Bronchial epithelial cell (primary cell): ENCODE measurements at places on chromosomes 12 and 14.

- DNase-seq: no peak
Observed at GRCh38 chr12:118337194-118337838, 35.4 kb downstream of the TAOK3 start.

DNA sequence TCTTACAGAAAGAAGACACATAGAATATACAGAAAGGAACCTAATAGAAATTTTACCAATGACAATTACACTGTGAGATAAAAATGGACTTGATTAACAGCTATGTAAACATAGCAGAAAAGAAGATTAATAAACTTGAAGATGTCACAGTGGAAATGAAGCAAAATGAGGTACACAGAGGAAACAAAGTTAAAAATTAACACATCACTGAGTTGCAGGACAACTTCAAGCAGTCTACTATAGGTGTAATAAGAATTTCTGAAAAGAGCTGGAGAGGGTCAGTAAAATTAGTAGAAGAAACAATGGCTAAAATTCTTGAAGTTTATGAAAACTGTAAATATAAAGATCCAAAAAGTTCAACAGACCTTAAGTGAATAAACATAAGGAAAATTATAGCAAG lies 738.7 kb downstream of the C12orf50 start:
- DNase-seq: no peak

GRCh38 chr12:57254506-57255280 lies 3.7 kb upstream of the STAC3 start:
- no peak for DNase-seq

- DNase-seq: no peak
Observed at GRCh38 chr12:76755829-76756379, 8.0 kb upstream of the ZDHHC17 start.

DNA sequence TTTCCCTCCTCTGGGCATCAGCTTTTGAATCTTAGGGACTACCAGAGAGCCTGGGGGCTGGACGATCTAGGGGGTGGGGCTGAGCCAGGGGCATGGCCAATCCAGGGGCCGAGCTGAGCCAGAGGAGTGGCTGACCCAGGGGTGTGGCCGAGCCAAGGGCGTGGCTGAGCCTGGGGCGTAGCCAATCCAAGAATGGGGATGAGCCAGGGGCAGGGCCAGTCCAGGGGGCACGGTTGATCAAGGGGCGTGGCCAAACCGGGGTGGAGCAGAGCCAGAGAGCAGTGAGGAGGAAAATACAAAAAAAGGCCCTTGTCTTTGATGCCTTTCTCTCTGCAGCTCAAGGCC lies 219.3 kb upstream of the NOS1 start:
- DNase-seq: no peak

DNA sequence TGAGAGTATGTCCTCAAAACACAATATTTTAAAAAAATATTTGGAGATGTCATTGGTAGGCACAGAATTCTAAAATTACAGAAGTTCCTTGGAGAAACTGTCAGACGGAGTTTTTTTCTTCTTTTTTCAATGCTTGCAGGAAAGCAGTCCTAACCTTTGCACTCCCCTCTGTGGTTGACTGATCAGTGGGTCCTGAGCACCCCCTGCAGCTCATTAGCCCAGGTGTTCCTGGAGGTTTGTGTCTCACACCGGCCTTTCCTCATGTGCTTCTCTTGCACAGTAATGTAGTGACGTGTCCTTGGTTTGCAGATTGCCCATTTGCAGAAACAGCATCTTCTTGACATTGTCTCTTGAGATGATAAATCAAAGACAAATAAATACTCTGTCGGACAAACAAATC lies 513.0 kb downstream of the TMEM121 start:
- DNase-seq: no peak

DNA sequence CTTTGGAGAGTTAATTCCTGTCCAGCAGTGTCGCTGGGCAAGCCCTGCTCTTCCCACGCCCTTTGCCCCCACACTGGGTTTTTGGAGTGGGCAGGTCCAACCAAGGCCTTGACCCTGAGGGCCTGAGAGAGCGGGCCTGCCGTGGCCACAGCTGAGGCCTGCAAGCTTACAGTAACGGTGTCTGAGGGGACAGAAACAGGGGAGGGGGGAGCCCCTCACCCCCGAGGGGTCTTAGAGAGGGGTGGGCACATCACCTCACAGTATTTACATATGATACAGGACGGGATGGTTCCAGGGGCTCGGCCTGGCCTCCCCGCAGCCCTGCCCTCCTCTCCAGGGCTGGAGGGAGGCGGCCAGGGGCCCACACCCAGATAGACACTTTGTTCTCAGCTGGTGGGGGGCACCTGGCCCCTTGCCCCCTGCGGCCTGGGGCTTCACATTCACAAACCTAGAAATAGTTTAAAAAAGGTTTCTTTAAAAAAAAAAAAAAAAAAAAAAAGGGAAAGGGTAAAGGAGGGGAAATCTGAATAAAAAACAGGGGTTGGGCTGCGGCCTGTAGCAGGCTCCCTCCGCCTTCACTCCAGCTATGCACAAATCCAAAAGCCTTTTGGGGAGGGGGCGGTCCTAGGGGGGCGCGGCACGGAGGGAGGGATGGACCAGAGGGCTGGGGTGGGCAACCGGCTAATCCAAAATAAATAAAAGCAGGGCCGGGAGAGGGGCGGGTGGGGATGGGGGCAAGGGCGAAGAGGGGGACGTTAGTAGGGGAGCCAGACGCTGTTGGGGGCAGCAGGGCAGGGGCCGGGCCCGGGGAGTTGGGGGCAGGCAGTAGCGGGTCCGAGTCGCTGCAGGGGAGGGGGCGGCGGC lies 14.8 kb upstream of the PLA2G1B start:
- DNase-seq: no peak

- peak; percentile 20 for DNase-seq
Observed at GRCh38 chr14:53152887-53153701, at the start of gene DDHD1. Gene DDHD1, minus strand, starts transcription at chr14:53153323. Its CDS starts 225 bp downstream, at chr14:53153098.

DNA sequence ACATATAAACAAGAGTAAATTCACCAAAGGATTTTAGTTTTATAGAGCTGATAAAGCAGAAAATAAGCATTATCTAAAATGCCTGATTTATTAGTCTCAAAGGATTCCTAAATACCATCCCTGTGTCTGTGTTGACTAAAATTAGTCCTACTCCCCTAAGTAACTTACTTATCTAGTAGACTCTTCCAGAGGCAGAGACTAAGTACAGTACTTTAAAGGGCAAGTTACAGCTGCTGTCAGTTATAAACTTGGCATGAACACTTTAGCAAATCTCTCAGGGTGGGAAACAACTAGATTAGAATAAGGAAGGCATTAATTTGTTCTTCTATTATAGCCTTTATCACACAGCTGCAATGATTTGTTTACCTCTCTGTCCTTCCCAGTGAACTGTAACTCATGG lies 46.0 kb downstream of the ATP2B1 start:
- no peak for DNase-seq

DNA sequence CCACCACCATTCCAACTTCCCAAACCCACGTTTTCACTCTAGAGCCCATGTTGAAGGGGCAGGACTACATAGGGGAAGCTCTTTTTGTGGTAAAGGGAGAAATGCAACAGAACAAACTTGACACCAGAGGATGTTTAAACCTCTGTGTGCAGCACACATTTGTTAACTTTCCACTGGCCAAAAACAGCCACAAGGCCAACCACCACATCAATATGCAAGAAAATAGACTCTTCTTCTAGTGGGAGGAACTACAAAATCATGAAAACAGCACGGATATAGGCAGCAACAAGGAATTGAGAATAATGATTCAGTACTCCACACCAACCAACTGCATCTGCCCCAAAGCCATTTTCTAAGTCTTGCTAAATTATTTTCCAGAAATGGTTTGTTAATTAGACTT lies 66.3 kb upstream of the CEP83 start:
- DNase-seq: no peak

GRCh38 chr12:119459481-119459880 lies 125.0 kb downstream of the CCDC60 start:
- no peak for DNase-seq

- DNase-seq: no peak
Observed at GRCh38 chr12:117563706-117564105, 202.3 kb upstream of the NOS1 start.

DNA sequence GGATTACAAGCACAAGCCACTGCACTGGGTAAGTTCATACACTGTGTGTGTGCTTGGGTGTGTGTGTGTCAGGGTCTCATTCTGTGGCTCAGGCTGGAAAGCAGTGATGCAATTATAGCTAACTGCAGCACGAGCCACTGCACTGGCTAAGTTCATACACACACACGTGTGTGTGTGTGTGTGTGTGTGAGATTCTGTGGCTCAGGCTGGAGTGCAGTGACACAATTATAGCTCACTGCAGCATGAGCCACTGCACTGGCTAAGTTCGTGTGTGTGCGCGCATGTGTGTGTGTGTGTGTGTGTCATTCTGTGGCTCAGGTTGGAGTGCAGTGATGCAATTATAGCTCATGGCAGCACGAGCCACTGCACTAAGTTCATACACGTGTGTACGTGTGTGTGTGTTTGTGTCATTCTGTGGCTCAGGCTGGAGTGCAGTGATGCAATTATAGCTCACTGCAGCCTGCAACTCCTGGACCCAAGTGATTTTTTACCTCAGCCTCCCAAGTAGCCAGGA lies 85.4 kb downstream of the HECTD1 start:
- DNase-seq: peak; percentile 15

DNA sequence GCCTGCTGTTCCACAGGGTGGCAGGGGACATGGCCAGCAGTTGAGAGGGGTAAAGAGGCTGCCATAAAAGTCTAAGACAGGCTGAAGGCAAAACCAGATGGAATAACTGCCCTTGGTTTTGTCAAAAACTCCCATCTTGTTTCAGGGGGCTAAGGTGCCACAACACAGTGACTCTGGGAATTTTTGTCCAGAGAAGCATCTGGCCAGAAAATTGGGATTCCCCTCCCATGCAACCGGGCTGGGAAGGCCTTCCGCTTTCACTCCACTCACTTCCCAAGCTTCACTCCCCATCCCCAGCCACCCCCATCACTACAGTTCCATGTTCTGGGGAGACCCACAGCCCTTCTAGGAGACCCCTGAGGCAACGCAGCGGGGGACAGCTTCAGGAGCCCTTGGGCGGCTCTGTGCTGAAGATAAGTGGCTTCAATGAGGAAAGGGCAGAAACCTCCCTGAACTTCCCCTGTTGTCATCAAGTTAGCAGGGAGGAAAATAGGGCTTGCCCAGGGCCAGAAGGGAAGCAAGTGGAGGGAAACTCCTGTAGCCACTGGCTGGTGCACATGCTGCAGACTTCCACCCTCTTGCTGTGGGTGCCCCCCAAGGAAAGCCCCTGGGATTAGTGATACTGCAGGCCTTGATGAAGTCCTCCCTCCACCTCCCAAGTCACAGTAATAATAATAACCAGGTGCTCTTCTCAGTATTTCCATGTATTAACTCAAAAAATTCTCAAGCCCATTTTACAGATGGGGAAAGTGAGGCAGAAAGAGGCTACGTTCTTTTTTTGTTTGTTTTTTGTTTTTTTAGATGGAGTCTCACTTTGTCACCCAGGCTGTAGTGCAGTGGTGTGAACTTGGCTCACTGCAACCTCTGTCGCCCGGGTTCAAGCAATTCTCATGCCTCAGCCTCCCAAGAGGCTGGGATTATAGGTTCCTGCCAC lies 6.0 kb downstream of the TMEM229B start:
- no peak for DNase-seq

DNA sequence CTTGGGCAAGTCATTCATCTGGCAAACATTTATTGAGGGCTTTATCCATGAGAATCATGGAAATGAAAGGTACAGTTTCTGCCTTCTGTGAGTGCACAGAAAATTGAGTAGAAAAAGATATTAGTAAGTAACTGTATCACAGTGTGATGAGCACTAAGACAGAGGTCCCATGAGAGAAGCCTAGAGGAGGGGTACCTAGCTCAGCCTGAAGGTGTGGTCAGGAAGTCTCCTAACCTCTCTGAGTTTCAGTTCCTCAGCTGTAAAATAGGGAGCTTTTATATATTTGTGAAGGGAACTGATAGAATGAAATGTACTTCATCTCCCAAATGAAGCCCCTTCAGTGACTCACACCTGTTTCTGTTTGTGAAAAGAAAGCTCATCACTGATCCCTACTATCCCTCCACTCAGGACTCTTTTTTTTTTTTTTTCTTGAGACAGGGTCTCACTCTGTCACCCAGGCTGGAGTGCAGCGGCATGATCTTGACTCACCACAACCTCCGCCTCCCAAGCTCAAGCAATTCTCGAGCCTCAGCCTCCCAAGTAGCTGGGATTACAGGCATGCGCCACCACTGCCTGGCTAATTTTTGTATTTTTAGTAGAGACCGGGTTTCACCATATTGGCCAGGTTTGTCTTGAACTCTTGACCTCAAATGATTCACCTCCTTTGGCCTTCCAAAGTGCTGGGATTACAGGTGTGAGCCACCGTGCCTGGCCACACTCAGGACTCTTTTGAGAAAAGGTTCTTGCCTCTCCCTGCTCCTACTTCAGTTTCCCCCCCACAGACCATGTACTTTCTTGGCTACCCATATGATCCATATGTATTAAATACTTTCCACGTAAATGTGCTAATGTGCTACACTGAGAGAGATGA lies 93.7 kb upstream of the FUT8 start:
- DNase-seq: no peak

GRCh38 chr12:59076622-59077021 lies 156.3 kb upstream of the LRIG3 start:
- no peak for DNase-seq

DNA sequence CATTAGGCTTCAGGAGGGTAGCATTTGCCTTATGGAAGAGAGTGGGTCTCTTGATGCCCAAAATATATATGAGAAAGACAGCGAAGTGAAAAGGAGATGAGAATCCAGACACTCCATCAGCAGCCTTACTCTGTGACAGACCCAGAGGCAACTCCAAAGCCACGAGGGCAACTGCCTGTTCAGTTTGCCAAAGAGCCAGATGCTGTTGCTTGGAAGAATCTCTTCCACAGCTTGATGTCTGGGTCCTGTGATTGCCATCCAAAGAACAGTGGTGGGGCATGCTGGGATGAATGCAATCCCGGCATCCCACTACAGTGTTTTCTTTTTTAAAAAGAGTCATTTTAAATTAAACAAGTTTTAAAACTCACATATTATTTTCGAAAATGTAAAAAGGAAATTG lies 10.9 kb upstream of the OTX2 start:
- no peak for DNase-seq

DNA sequence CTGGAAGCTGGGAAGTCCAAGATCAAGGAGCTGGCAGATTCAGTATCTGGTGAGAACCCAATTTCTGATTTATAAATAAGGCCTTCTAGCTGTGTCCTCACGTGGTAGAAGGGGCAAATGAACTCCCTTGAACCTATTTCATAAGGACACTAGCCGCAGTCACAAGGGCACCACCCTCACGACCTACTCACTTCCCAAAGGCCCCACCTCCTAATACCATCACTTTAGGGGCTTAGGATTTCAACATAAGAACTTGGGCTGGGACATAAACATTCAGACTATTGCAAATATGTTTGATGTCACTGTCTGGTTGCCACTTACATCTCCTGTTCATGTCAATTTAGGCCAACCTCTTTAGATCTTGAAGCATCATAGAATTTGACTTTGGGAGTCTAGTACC lies 10.8 kb upstream of the CNIH1 start:
- DNase-seq: no peak

GRCh38 chr12:130195369-130195768 lies 33.1 kb downstream of the FZD10 start:
- no peak for DNase-seq

GRCh38 chr12:130371296-130371695 lies 33.6 kb downstream of the PIWIL1 start:
- DNase-seq: no peak

- DNase-seq: peak; percentile 88
Observed at GRCh38 chr14:88166616-88167015, 156.5 kb downstream of the KCNK10 start.
